Activated naive CD4-positive, alpha-beta T cell treated with anti-CD3 and anti-CD28 coated beads for 36 hours (primary cell): ENCODE measurements at places on chromosomes 6 and 20.

DNA sequence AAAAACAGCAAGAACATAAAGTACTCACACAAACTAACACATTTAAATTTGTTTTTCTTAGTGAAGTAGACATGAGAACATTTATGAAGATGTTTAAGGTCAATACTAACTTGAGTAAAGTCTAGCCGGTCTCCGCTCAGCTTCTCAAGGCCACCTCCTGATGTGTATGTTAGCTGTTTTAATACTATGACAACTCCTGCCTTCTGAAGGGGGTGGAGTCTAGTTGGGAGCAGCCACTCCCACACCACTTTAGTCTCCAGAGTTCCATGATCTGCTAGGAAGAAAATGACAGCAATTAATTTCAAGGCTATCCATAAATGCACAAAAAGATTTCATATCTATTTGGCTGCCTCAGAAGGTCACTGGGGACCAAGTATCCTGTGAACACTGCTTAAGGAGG is at the start of gene GSTA3:
Gene GSTA3, minus strand, starts transcription at position 168 of the 400 bp plus-strand sequence. CDS start 3,864 bp downstream, outside the sequence.
- no peak for DNase-seq

DNA sequence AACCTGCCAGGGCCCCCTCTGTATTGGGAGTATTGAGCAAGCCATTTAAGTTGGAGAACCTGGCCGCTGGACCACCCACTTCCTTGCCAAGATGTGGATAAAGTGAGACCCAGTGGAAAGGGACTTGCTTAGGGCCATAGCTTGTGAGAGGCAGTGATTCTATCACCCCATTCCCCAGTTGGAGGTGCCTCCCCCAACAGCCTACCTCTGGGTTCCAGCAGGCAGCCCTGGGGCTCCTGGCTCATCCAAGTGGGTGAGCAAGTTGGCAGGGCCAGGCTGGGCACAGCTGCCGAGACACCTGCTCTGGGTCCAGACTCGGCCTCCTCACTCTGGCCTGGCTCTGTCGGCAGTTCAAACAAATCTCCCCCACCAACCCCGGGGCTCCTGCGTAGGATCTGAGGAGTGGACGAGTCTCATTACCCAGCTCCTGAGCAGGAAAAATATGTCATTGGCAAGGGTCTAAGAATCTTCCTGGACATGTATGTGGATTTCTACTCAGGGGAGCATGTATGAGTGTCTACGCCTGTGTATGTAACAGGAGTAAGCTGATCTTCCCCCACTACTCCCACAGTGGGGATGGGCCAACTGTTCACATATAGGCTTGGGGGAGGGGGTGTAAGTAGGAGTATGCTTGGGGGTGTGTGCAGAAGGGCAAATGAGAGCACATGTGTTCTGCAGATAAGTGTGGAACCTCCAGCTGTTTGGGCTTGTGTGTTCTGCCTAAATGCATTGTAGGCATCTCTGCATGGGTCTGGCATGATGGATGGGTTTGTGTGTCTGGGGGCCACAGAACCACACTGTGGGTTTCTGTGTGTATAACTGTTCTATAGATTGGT is 1.9 kb downstream of the ID1 start:
- DNase-seq = no peak

GRCh38 chr6:140478631-140479030 is 1104.2 kb upstream of the CITED2 start:
- DNase-seq = no peak

DNA sequence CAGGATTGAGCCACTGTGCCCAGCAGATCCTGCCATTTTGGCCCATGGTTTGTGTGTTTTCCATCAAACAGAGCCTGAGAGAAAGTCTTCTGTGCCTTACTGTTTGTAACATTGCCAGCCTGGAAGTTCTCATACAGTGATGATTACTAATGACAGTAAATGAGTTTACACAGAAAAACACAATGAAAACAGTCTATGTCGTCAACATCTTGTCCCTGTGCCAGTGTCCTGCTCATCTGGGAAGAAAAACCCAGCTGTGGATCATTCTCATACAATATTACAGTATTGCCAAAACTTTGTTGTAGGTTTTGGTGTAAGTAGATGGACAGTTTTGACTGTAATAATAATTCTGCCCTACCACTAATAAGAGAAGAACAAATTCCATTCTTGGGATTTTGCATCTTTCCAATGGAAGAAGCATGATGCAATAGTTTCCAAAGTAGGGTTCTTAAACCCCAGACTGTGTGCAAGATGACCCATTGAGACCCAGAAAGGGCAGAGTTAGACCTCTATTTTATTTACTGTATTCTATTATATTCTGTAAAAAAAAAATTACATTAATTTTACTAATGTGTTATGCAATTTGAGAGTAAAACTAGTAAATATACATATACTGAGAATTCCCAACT is 135.0 kb upstream of the JARID2 start:
- DNase-seq = no peak

DNA sequence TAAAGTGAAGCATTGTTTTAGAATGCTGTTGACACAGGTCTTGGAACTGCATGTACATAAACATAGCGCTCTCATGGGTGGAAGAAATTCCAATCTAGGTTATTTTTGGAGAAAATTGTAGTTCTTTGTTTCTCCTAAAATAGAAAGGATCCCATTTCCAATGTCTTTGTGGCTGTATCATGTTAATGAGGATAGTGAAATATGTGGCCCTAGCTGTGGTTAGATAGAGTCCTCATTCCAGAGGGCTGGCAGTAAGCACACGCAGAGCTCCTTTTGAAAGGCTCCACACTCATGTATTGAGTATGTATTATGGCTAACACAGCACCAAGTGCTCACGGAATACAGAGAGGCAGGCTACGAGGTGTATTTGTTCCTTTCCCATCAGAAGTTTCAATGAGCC is 60.9 kb downstream of the SNRNP48 start:
- no peak for DNase-seq

DNA sequence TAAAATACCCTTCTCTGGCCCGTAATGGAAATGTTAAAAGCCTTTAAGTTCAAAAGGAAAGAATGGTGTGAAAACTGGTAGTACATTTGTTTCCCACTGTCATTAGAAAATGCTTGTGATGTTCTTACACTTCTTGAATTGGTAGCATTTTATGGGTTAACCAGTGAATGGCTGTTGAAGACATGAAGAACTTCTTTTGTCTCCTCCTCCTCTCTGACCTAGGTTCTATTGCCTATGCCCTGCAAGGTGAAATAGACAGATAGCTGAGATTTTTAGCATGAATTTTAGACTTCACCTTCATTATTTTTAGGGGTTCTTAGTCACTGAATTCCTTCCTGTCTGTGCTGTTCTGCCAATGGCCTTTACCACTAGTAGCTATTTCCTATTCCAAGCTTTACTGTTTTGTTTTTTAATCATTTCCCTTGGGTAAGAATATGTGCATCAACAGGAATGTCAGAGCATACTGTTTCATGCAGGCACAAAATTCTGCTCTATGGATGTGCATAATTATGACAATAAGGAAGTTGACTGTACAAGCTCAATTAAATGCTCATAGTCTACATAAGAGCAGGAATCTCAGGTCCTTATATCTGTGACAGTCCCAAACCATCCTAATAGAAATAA is 4.9 kb downstream of the TNFAIP3 start:
- no peak for DNase-seq

GRCh38 chr6:18363746-18364145 is 23.4 kb upstream of the RNF144B start:
- DNase-seq = no peak

DNA sequence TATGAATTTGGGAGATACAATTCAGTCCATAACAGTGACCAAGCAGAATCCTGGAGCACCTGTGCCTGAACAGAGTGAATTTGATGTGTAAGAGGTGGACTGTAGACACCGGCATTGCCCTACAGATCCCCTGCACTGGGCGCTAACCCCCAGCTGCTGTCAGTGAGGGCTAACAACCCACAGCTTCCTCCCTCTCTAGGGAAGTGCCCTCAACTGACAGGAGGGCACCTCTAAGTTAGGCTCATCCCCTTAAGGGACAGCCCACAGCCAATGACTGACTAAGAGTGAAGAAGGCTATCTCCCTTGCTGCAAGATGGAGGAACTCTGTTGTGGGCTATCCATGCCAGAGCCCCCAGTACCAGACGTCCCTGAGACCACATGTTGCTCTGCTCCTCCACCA is 15.3 kb upstream of the BPIFB1 start:
- DNase-seq = no peak

DNA sequence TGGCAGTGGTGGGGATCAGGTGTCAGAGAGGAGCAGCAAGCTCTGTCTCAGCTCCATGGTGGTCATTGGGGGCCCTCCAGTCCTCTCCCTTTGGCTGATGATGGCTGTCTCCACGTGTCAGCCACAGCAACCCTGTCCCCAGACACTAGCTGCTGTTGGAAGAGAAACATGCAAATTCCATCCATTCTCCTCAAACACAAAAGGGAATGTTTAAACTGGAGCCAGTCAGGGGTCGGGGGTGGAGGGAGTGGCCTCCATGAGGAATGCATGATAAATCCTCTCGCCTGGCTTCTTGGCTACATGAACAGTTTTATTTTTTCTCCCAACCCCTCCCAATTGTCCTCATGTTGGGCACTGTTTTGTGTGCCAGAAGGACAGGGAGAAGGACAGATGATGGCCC is 86.4 kb downstream of the EDN3 start:
- DNase-seq = no peak

GRCh38 chr6:98583506-98583905 is 250.9 kb upstream of the POU3F2 start:
- no peak for DNase-seq

- DNase-seq = no peak
These were observed 112.6 kb downstream of the GPR63 start for GRCh38 chr6:96724641-96725040.

DNA sequence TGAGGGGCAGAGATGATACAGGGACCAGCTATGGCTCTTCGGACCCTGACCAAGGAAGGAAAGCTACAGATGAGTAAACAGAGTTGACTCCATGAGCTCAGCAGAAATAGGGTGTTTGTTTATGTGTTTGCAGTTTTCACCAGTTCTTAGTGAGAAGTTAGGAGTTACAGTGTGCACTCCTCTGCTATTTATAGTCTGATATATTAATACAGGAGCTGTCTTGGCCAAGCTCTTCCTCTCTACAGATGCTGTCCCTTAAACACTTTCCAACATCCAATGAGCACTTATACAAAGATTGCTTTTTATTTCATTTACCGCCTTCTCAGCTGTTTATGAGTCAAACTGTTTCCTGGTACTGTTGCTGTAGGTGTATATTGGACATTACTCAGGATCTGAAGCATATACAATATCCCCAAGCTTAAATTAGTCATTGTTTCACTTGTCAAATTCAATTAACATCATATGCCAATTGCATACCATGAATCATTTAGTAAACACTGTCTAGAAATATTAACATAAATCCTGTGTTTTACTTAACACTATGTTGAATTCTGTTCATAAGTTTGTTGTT is 618.0 kb downstream of the PRKN start:
- DNase-seq = no peak

- no peak for DNase-seq
These were observed 29.8 kb downstream of the APCDD1L start for GRCh38 chr20:58485393-58485792.

DNA sequence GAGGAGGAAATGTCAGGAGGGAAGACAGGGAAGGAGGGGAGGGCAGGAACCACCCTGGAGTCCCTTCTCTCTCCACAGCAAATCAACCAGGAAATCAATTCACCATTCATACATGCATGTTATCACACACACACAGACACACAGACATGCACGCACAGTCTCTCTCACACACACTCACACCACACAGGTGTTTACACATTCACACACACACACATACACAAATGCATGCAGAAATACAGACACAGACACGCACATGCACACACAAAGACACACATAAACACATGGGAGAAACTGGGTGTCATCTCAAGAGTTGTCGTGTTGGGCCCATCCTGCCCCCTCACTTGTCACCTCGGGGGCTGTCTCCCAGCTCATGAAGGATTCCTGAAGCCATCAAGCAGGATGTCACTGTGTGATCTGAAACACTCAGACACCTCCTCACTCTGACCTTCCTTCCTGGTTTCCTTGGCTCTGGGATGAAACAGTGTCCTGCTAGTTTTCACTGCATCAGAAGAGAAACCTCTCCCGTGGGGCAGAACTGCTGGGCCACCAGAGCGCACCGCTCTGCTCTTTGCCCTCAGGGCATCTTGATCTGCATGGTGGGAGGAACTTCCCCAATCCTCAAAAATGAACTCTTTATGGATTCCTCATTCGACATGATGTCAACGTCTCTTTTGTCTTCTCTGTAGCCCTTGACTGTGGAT is 9.2 kb downstream of the RAET1G start:
- DNase-seq = no peak

- DNase-seq = no peak
These were observed 939.1 kb downstream of the KIF16B start for GRCh38 chr20:15634102-15634501.

DNA sequence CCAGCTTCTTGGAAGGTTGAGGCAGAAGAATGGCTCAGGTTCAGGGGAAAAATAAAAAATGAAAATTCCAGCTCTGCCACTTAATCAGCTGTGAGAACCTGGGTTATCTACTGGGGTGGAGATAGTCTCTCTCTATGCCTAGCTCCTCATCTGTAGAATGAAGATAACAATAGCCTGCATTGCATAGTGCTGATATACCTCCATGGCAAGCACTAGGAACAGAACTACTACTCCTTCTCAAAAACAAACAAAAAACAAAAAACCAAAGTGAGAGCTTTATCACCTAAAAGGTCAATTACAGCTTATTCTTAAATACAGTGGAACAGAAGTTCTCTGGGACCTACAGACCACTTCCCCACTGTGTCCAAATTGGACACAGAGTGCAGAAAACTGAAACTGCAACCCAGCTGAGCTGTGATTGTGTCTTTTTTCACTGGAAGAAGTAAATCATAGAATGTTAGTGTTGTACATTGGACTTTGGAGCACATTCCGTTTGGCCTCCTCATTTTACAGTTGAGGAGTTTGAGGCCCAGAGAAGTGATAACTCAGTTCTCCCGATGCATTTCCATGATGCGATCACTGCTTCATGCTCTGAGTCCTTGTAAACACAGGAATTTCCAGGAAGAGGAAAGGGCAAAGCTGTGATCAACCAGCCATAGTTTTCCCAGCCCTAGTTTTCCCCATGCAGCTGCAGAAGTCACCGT is 23.3 kb downstream of the MTFR2 start:
- no peak for DNase-seq
